ENCODE measurements at places on chromosomes 2 and 18. TPM values are rescaled to one million over a fixed set of nuclear protein-coding genes. Genes with fewer than 3 reads are reported as not detected.

DNA sequence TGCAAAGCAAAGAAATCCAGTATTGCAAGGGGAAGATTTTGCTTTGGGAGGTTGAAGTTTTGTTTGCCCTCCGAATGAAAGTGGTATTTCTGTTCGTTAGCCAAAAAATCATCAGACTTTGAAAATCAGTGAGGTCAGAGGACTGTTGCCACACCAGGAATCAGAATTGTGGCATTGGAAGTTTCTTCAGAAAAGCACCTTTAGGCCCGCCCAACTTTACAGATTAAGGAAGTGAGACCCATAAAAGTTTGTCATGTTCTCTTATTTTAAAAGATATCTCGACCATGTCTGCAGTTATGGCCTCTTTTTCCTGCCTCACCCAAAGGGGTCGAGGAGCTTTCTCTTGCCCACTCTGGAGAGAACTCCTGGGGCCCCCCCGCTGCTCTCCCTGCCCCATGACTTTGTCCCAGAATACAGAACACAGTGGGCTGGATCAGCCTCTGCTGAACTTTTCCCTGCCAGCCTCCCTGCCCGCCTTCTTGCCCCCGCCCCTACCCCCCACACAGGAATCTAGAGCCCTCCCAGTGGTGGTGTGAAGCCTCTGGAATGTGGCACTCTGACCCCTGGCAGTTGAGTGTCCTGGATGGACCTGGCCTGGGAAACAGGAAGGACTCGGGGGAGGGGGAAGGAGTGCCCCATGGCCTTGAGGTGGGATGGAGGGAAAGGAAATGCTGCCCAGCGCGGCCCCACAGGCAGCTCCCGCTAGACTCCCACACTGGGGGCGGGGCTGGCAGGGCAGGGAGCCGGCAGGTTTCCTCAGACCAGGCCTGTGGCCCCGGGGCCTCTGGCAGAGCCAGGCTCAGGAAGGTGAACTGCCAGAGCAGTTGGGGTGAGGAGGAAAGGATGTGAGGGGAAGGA lies 25.3 kb downstream of the CRIM1 start:
- DNase-seq: peak; percentile 60

- no peak for DNase-seq
Measured at GRCh38 chr18:63890950-63891304, 3.4 kb downstream of the SERPINB2 start.

DNA sequence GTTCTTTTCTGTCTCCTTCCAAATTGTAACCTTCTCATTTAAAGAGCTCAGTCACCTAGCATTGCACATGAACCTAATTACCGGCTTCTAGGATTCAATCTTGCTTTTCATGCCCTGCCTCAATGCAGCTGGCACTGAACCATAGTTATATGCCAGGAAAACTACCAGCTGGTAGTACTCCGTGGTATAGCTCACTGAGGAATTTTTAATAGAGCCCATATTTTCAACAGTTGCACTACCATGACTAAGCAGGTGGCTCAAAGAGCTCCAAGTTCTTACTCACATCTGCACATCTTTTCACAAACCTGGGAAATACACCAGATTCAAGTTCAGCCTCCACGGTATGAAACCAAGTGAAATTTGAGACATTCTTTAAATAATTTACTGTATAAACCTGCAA lies 363.5 kb downstream of the GRB14 start:
- DNase-seq: no peak

DNA sequence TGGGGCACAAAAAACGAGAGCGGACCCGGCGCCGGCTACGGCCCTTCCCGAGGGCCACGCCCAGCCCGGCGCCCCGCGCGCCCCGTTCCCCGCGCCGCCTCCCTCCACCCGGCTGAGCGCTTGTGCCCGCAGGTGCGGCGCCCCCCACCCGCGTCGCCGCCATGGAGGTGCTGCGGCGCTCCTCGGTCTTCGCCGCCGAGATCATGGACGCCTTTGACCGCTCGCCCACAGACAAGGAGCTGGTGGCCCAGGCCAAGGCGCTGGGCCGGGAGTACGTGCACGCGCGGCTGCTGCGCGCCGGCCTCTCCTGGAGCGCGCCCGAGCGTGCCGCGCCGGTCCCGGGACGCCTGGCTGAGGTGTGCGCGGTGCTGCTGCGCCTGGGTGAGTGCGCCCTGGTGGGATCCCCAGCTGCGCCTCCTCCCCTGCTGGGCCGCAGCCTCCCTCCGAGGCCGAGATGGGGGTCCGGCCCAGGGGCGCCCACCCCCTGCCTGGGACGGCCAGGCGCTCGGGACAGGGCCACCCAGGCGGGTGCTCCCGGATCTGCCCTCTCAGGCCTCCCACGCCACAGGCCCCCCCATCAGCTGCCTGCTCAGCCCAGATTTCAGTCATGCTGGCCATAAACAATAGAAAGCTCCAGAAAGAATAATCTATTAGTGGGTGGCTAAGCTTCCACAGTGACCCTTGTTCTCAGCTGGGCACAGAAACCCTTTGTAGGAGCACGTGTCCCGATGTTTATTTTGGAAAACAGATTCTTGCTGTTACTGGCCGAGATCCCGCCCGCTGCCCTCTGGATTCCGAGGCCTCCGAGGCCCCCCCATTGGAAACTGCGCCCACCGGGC lies 997 bp downstream of the BOK start:
- DNase-seq: peak; percentile 54

GRCh38 chr18:43876286-43876685 lies 599.0 kb upstream of the SYT4 start:
- DNase-seq: no peak

- no peak for DNase-seq
Measured at GRCh38 chr2:152598975-152599759, 118.1 kb downstream of the PRPF40A start.

DNA sequence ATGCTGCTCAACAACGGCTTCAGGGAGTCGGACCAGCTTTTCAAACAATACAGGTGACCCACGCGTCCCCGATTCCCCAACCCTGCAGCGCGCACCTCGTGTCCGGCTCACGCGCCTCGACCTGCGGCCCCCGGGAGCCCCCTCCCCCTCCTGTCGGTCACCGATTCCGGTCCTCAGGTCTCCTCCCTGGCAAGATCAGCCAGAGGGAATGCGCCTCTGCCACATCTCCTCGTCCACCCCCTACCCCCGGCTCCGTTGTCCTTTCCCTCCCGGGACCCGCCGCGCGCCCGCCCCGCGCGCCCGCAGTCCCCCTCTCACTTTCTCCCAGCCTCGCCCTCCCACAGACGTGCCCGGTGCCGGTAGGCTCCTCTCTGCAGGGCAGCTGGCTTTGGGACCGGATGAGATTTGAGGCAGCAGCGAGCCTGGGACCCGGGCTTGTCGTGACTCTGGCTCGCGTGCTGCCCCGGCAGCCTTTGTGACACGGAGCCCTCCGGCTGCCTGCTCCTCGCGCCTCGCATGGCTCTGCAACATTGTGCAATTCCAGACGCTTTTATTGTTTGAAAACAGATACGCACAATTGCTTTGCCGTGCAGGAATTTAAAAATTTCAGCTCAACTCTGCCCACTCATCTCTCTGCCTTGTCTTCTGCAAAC lies 558 bp downstream of the TTC39C start:
- DNase-seq: peak; percentile 55

DNA sequence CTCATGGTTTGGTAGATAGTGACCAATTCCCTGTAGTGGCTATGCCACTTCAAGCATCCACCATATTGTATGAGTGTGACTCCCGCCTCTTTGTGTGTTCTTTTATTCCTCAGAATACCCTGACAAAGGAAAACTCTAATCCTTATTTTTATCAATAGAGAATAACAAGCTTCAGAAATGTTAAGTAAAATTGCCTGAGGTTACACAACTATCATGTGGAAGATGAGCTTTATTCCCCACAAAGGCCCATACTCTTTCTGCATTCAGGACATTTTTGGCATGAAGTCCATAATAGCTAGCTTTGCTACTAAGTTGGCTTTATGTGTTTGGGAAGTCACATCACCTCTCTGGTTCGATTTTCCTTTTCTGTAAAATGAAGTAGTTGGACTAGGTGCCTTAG lies 276.8 kb downstream of the PIK3C3 start:
- no peak for DNase-seq

DNA sequence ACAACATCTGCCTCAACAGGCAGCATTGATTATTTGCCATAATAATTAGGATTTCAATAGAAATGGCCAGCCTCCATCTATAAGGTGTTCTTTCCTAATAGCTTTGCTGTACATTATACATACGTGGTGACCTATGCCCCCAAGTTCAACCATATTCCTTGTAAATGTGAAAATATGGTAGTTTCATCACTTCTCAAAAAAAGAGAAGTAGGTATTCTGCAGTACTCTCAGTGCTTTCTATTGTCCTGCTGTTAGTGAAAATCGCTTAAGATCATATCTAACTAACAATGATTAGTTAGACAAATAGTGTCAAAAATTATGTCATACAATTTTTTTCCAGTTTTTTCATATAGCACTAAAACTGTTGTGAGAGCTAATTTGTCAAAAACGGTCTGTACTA lies 79.6 kb downstream of the SLC4A10 start:
- no peak for DNase-seq

GRCh38 chr2:145068509-145068908 lies 548.6 kb upstream of the ZEB2 start:
- no peak for DNase-seq

The CD28 gene
- 0.24 TPM for total RNA-seq

The FSHR gene
- 22.6 TPM for total RNA-seq

The ALK gene
- total RNA-seq: 2.1 TPM

The DES gene
- 17.6 TPM for total RNA-seq

The ASTL gene
- total RNA-seq: 1.6 TPM

The SP3 gene
- 135 TPM for total RNA-seq

All from testis (tissue), 5 donors.